Stimulated activated CD4-positive, alpha-beta T cell treated with anti-CD3 and anti-CD28 coated beads, Interleukin-4, amount 100 ng/mL, for 1 hour (primary cell): ENCODE measurements at places on chromosomes 12 and 14.
A peak's percentile ranks its signal among the peaks of the same experiment; 100 is the strongest.

GRCh38 chr14:31291210-31291609 lies 83.6 kb upstream of the HECTD1 start:
- DNase-seq, result no peak

GRCh38 chr14:90235179-90235976 lies 21.0 kb upstream of the PSMC1 start:
- DNase-seq, result peak; percentile 69

- DNase-seq, result no peak
These were observed 1.3 kb downstream of the GPN3 start for GRCh38 chr12:110466791-110467190.

DNA sequence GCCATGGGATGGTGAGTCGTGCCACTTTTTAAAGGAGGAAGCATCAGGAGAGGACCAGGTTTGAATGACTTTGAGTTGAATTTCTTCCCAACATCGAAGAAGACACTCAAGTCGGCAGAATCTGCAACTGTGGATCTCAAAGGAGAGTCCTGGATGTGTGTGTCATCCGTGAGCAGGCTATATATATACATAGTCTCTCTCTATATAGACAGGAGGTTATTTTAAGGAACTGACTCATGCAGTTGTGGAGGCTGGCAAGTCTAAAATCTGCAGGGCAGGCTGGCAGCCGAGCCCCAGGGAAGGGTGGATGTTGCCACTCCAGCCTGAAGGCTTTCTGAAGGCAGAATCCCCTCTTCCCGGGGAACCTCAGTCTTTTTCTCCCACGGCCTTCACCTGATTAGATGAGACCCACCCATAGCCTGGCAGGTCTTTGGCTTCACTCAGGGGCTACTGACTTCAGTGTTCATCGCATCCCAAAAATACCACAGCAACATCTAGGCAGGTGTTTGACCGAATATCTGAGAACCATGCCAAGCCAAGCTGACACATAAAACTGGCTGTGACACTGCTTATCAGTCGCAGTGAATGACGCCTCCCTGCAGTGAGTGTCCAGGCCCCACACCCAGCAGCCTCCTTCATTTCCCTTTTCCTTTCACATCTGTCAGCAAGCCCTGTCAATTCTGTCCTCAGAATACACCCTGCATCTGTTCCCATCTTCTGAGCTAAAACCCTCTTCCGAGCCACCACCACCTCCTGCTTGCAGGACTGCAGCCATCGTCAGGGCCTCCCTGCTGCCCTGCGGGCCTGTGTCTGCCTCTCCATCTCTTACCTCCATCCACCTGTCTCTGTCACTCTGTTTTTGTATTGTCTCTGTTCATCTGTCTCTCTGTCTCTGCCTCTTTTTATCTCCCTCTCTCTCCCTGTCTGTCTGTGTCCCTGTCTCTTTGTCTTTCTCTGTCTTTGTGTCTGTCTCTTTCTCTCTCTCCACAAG lies 54.0 kb downstream of the ZNF664 start:
- no peak for DNase-seq

DNA sequence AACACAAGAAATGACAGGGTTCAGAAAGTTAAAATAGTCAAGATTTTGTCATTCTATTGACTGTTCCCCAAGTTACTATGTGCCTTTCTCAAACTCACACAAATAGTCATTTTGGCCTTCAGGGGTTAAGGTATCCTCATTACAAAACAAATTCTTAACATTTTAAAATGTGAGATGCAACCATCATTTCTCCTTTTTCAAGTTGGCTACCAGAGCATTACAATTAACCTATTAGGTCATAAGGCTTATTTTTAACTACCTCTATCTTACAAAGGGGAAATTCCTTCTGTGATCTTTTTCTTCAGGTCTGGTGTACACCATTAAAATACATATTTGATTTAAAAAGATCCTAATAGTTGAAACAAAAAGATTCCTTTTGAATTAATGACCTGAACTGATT lies 61.2 kb downstream of the SLC38A1 start:
- DNase-seq, result no peak

- no peak for DNase-seq
These were observed 197.1 kb downstream of the TMEM132D start for GRCh38 chr12:129706716-129707115.
